ENCODE measurements at places on chromosomes 7 and 10.

GRCh38 chr7:75889223-75889825, 10.5 kb downstream of the RHBDD2 start:
- DNase-seq, result no peak

DNA sequence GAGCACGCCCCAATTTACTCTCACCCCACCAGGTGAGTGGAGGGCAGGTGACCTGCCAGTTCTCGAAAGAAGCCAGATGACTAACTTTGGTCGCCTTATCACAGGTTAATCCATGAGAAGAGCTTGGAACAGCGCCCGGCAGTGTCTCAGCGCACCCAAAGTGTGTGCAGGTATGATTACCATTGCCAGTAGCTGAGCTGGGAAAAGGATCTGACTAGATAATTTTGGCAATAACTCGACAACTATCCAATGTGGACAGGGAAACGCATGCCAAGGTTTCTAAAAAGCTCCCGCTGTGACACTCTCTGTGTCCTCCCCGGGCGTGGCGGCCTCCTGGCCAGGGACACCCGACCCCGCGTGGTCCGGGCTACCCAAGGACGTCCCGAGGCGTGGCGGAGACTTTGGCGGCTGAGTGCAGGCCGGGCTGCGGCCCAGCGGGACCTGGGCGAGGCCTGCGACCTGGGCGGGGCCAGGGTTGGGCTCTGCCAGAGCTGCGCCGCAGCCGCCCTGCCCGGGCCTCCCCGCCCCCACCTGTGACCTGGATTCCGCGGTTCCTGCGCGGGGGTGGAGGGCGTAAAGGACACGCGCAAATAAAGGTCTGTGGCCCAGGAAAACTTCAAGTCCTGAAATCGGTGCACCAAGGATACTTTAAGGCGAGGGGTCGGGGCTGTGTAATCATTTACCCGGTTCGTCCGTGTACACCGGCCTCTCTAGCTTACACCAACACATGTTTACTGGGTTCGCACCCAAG, 13.7 kb upstream of the WAPL start:
- DNase-seq, result no peak

DNA sequence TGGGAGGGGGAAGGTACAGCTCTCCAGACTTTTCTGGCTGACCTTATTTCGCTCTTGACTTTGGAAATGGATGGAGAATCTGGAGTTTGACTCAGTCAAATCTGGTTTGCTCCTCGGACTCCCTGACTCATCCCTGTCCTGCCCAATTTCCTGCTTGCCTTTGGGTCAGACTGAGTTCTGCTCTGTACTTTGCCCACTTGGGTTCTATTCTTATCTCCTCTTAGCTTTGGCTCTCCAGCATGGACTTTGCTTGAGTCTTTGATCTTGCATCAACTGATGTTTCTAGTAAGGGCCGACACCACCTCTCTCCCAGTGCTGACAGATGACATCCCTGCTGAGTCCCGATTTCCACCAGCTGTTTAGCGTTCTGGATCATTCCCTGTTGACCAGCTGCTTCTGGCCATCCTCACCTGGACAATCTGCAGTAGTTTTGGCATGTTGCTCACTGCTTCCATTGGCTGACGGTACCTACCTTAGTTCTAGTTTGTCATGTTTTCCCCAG, 335.3 kb downstream of the SUGCT start:
- no peak for DNase-seq

GRCh38 chr10:84177541-84178141, 4.0 kb downstream of the GPR15LG start:
- no peak for DNase-seq

GRCh38 chr7:75711656-75712514, 26.9 kb downstream of the HIP1 start:
- no peak for DNase-seq

- no peak for DNase-seq
These were observed 11.9 kb upstream of the XPNPEP1 start for GRCh38 chr10:109934958-109935793.

- no peak for DNase-seq
These were observed 1034.2 kb upstream of the C7orf33 start for GRCh38 chr7:147556317-147556716.

DNA sequence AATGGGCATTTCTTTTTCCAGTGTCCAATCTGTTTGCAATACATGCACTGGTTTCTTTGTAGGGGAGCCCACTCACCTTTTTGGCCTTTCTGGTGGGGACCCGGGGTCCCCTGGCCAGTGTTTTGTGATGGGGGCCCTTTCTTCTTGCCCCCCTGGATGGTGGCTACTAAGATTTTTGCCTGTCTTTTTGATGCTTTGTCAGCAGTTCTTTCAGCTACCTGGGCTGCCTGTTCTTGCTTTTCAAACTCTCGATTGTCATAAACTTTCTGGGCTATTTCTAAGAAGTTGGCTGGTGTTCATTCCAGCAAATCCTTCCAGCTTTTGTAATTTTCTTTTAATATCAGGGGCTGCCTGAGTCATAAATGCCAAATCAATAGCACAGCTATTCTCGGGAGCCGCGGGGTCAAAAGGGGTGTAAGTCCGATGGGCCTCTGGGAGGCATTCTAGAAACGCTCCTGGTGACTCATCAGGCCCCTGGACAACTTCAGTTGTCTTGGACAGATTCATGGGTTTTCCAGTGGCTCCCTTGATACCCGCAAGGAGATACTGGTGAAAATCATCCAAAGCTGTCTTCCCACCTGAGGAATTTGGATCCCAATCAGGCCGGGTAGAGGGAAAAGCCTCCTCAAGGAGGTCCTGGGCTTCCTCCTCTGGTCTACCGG, 79.0 kb downstream of the PRR15 start:
- no peak for DNase-seq

- DNase-seq, result no peak
These were observed 5.6 kb upstream of the CD36 start for GRCh38 chr7:80632819-80633218.

GRCh38 chr10:24603333-24603732, 120.4 kb downstream of the ARHGAP21 start:
- no peak for DNase-seq

GRCh38 chr7:30566596-30566995, 28.1 kb upstream of the GARS1 start:
- DNase-seq, result no peak

- DNase-seq, result no peak
These were observed 35.8 kb downstream of the NEUROG3 start for GRCh38 chr10:69537449-69537848.

- DNase-seq, result no peak
These were observed 20.8 kb upstream of the JCAD start for GRCh38 chr10:30080161-30080560.

GRCh38 chr7:114851406-114852061, 70.4 kb upstream of the MDFIC start:
- DNase-seq, result no peak

GRCh38 chr10:28592953-28593352, 60.0 kb downstream of the WAC start:
- DNase-seq, result peak; percentile 33

GRCh38 chr7:12554351-12554750, 16.2 kb upstream of the SCIN start:
- no peak for DNase-seq

DNA sequence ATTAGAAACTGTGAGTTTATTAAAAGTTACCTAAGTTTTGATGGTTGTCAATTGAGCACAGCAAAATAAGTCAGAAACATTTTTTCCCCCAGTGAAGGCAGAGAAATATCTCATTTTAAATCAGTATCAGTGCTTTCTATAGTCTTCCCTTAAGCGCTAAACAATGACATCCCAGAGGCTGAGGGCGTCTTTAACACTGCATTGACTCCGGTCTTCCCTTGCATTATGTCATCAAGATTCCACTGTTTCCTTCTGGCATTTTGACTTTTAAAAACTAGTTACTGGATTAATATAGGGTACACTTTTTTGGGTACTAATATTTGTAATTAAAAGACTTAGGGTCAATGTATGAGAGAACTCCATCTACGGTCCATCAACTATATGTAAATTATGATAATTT, 3.9 kb downstream of the GLUD1 start:
- no peak for DNase-seq

DNA sequence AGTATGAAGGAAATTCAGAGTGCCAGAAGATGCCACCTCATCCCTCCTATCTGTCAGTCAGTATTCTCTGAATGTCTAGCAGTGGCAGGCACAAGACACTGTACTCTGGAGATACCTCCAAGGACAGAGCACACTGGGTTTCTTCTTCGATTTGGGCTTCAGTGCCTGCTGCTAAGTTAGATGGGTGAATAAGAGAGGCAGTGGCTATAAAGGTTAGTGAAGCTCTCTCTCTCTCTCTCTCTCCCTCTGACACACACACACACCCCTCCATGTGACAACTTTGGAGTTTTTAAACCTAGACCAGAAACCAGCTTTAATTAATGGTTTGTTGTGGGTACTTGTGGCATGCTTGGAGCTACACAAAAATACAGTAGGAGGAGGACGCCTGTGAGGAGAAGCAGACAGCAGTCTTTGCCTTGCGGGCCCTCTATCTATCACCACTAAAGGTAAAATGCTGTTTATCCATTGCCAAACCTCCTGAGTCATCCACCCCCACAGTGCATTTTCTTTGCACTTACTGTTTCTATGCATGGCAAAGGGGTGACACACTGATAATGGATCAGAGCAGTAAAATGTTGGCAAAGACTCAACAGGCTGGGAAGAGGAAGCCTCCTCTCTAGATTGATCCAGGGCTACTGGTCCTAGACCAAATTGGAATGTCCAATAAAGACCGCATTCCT, 102.5 kb downstream of the TRIL start:
- DNase-seq, result peak; percentile 81

- DNase-seq, result no peak
These were observed 2.9 kb downstream of the MACROH2A2 start for GRCh38 chr10:70055550-70055949.

- no peak for DNase-seq
These were observed 15.0 kb upstream of the STN1 start for GRCh38 chr10:103932971-103933370.

- no peak for DNase-seq
These were observed 91.4 kb upstream of the CAV2 start for GRCh38 chr7:116408166-116408565.

DNA sequence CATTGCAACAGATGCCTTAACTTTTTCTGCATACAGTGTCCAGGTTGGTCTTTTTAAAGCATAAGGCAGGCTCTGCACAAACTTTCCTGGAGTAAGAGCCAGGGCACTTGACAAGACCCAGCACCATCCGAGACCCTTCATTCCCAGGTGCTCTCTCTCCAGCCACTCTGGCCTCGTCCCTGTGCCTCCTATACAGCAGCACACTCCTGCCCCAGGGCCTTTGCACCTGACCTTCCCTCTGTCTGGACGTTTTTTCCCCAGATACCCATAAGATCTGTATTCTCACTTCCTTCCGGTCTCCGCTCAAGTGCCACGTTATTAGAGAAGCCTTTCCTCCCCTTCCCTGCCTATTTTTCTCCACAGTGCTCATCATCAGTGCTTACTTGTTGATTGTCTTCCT, 25.6 kb downstream of the PYROXD2 start:
- no peak for DNase-seq

GRCh38 chr7:150975536-150976319, 2.4 kb downstream of the KCNH2 start:
- DNase-seq, result no peak

GRCh38 chr10:24952143-24952706, at the start of gene PRTFDC1:
PRTFDC1 (minus strand) TSS chr10:24952606; CDS start chr10:24952575, 31 bp downstream.
- DNase-seq, result no peak

DNA sequence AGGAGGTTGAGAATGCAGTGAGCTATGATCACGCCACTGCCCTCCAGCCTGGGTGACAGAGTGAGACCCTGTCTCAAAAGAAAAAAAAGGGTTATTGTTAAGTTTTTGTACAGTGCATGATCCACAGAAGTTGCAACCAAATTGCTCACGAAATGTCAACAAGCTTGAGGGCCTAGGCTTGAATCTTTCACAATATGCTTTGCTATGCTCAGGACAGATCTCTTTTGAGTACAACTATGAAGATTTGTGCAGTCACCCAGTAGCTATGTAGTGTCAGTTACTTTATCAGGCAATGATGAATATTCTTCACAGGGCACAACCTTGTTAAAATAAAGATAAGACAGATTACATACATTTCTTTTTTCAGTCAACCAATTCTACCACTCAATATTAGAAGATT, 109.2 kb downstream of the PRTFDC1 start:
- DNase-seq, result no peak
